ENCODE measurements at places on chromosomes 12 and 14. TPM values are rescaled to one million over a fixed set of nuclear protein-coding genes. Genes with fewer than 3 reads are reported as not detected.

Gene E2F7
- 10.4 TPM for total RNA-seq

Gene TSPAN8
- total RNA-seq = 0.43 TPM

Gene KIF26A
- total RNA-seq = under 0.01 TPM

Gene IRAK4
- total RNA-seq = 20.3 TPM

DNA sequence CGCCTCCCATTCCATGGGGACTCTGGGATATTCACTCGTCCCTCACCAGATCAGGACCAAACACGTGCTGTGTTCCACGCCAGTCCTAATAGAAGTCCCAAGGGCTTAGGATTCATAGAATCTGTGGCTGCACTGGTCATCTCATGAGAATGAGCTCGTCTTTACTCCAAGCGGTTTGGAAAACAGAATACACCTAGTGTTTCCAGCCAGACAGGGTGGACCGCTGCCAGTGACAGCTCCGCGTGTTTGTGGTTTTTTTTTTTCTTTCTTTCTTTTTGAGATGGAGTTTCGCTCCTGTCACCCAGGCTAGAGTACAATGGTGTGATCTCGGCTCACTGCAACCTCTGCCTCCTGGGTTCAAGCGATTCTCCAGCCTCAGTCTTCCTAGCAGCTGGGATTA is 75.1 kb downstream of the GLT1D1 start:
- no peak for DNase-seq

DNA sequence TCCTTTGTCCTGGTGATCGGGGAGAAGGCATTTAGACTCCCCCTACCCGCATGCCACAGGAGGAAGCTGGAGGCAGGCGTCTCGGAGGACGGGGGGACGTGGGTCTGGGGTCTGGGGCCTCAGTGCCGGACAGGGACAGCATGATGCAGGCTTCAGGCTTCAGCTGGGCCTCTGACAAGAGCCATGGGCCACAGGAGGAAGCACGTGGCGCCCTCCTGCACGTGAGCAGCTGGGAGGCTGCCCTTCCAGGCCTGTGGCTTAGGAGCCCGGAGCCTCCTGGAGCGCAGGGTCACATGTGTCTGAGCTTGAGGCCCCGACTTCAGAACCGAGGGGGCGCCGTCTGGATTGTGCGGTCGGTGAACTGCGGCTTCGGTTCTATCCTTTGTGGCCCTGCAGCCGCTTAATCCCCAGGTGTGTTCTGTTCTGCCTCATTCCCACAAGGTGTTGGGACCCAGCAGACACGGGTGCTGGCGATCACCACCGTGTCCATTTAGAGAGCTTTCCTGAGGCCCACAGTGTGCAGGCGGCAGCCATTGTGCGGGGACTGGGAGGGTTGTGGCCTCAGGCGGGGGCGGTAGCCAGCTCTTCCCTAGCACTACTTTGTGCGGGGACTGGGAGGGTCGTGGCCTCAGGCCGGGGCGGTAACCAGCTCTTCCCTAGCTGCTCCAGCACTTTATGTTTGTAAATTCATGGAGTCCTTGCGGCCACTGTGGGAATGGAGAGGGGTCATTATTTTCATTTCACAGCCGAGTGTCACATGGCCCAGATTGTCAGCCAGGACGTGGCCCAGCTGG is 150.2 kb downstream of the ADGRD1 start:
- no peak for DNase-seq

GRCh38 chr14:91748049-91748448 is 16.2 kb upstream of the CATSPERB start:
- DNase-seq = no peak

Measured in fibroblast of villous mesenchyme (primary cell).